ENCODE measurements at places on chromosomes 1 and 21. TPM values are rescaled to one million over a fixed set of nuclear protein-coding genes. Genes with fewer than 3 reads are reported as not detected.

GRCh38 chr1:39220891-39221870 lies 16.7 kb downstream of the MACF1 start:
- DNase-seq, result no peak

DNA sequence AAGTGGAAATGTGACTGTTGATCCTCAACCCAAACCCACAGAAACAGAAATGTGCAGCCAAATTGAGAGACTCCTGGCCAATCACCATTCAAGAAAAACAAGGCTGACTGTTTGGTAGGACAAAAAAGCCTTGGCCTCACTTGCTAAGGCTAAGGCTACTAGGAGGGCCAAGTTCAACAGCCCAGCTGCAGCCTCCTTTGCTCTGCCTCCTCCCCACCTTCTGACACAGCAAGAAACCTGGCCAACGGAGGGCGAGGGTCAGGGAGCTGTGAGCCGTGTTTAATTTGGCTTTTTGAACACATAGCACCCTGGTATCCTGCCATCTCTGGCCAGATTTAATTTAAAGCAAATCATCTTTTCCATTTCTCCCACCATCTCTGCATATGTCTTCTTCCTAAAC lies 165.8 kb upstream of the RAB4A start:
- DNase-seq, result no peak

- DNase-seq, result no peak
Measured at GRCh38 chr1:21514245-21514644, 5.0 kb downstream of the ALPL start.

KRTAP6-3 gene
- not detected for polyA plus RNA-seq

VHLL gene
- polyA plus RNA-seq, result not detected

DNA sequence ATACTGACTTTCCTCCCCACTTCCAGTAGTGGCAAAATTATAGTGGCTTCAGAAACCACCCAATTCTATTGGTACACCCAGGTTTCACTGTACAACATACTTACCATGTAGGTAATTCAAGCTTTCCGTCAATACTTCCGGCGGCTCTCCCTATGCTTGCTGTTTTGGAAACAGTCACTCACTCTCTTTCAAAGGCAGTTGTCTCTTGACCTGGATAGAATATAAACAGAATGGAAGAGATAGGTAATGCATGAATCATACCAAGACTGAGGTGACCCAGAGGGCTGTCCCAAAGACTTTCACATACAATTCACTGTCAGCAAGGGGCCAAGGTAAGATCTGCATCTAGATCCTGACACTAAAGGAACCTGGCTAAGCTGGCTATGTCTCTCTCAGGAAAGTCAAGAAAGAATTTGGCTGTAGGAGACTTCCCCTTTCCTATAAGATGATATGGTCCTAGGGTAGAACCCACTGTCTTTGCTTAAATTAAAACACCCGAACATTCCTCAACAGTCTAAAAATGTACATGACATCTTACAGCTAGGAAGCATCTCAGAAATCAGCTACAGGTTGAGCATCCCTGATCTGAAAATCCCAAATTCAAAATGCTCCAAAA lies 59.6 kb downstream of the LUZP1 start:
- DNase-seq, result no peak

SLC25A34 gene
- 6.9 TPM for polyA plus RNA-seq

GRCh38 chr1:51567653-51568052 lies 48.6 kb upstream of the EPS15 start:
- no peak for DNase-seq

DNA sequence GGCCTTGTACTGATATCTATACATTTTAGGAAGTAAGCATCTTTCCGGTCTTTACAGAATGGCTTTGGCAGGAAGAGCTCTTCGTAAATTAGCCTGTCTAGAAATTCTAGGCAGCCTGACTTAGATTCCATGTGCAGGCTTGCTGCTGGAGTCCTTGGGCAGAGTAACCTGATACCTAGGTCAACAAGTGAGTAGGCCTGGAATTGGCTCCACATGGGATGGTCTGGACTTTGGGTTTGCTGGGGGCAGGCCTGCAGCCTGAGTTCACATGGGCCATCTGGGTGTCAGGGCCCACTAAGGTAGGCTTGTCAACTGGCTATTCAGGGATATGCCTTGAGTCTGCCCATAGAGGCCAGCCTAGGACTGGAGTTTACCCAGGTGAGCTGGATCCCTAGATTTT lies 59.6 kb upstream of the CYYR1 start:
- no peak for DNase-seq

- no peak for DNase-seq
Measured at GRCh38 chr1:220339581-220339980, 67.3 kb upstream of the RAB3GAP2 start.

GRCh38 chr1:205266611-205267305 lies 39.0 kb downstream of the TMCC2 start:
- no peak for DNase-seq

DNA sequence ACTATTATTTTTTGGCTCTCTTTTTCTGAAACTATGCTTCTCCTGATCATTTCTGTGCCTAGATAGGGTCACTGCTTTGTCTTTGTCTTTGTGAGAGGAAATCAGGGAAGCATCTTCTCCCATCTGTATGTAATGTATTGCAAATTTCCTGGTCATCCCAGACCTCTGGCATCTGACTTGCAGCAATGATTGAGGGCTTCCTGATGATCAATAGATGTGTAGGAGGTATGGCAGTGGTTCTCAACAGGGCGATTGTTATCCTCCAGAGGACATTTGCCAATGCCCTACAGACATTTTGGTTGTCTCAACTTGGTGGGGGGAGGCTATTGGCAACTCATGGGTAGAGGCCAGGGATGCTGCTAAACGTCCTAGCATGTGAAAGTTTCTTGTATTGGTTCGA lies 64.7 kb downstream of the RGL1 start:
- DNase-seq, result no peak

KLF17 gene
- polyA plus RNA-seq, result 0.13 TPM

DNA sequence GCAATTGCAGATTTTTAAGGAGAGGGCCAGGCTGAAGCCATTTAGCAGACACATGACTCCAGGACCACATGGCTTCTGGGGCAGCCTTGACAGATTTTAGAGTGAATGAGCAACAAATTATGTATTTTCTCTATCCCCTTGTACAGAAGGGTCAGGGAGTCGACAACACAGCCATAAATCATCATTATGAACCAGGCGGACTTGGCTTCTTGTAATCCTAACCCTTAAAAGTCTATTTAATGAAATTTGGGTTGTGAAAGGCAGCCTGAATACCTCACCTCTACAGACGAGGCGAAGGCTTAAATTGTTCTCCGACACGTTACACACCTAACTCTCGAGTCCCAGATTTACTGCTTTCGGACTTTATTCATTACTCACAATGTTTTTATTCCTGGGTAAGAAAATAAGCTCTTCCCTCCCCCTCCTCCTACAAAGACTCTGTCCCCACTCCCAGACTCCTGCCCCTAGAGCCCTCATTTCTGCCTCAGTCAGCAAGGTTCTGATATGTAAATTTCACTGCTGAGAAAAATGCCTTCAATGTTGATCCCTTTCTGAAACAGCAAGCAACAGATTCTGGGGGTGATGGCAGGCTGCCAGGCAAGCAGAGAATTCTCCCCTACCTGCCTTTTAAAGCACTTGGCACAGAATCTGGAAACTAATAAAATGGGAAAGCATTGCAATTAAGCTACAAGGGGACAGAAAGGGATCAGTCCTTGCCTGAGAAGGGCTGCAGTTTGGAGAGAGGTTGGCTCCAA lies 51.6 kb downstream of the PLPP3 start:
- DNase-seq, result no peak

DNA sequence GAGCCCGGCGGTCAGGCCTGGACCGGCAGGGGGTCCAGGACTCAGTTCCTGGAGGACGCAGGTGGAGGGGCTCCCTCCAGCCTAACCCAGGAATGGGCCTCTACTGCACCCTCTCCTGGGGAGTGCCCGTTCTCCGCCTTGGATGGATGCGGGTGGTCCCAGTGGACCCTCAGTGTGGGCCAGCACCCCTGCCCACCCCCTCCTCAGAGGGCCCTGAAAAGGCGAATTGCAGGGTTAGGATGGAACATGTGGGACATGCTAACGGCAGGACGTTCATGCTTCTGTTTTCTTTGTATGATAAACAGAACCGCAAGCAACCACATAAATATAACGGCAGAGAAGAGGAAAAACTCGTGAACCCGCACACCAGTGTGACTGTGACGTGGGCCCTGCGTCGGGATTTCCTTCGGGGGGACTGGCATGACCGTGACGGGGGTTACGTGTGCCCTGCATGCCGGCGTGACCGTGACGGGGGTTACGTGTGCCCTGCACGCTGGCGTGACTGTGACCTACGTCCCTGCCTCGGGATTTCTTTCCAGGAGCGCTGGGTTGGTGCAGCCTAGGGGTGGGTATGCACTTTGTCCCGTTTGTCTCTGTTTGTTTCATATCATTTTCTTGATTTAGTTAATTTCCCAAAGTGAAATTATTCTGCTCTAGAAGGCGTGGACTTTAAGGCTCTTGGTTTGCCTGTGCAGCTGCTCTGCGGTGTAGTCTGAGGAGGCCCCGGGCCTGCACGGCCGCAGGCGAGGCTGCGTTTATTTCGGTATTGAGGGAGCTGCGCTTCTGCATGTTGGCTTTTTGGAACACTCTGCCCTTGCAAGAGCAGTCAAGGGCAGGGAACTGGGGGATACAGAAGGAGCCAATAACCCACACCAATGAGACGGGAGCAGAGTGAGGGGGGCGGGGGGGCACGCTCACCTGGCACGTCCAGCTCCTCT lies 3.1 kb downstream of the FTCD start:
- DNase-seq, result no peak

LCE2C gene
- not detected for polyA plus RNA-seq

- DNase-seq, result no peak
Measured at GRCh38 chr1:109369167-109369746, 28.5 kb downstream of the SORT1 start.

GRCh38 chr1:58670181-58670580 lies 29.7 kb downstream of the MYSM1 start:
- DNase-seq, result no peak

- no peak for DNase-seq
Measured at GRCh38 chr1:198199105-198199504, 42.3 kb downstream of the NEK7 start.

DNA sequence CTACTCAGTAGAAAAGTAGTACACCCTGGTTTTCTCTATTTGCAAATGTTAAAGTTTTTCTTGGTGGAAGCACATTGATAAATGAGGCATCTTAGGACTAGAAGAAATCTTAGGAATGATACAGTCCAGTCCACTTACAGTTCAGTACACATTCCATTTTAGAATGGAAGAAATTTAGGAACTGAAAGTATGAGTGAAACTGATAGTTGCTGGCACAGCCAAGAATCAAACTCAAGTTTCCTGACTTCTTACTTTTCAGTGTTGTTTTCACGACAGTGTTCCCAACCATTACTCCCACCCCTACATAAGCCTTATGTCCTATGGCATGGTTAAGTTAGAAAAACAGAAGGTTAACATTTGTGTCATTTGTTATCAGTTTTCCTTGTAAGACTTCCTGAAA lies 258.5 kb downstream of the BACH1 start:
- no peak for DNase-seq

DNA sequence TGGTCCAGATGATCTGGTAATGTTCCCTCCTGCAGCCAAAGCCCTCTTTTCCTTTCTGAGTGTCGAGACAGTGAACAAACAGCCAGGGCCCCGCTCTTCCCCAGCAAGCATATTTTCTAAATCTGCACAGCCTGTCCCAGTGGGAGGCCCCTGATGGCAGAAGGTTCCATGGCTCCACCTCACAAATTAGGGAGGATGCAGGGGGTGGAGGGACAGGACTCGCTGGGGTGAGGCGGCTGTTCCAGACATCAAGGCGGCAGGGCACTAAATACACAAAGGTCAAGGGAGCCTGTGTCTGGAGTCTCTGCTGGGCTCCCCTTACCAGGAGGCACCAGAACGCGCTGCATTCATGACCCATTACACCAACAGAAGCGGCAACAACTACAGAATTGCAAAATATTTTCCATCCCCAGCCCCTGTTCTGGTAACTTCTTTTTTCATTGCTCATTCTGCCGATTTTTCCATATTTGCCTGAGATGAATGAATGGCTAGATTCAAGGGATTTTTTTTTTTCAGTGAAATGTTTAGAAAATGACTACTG lies 27.0 kb upstream of the PRELP start:
- DNase-seq, result no peak

DNA sequence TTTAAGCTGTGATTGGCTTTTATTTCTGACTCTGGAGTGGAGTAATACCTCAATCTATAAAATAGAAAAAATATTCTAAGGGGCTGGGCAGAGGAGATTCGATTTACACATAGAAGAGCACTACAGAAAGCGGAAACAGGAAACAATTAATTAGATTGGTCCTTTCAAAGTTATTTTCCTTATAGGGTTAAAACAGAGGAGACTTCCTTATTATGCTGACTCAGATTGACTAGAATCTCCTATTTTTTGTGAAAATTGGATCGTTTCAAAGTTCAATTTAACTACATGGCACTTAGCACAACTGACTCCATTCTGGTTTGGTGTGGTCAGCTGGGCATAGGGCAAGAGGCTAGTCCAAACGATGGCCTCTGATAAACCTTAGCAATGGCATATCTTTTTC lies 48.3 kb upstream of the NCAM2 start:
- DNase-seq, result no peak

- no peak for DNase-seq
Measured at GRCh38 chr1:152251391-152251790, 27.4 kb upstream of the HRNR start.

FMO1 gene
- 3.8 TPM for polyA plus RNA-seq

DNA sequence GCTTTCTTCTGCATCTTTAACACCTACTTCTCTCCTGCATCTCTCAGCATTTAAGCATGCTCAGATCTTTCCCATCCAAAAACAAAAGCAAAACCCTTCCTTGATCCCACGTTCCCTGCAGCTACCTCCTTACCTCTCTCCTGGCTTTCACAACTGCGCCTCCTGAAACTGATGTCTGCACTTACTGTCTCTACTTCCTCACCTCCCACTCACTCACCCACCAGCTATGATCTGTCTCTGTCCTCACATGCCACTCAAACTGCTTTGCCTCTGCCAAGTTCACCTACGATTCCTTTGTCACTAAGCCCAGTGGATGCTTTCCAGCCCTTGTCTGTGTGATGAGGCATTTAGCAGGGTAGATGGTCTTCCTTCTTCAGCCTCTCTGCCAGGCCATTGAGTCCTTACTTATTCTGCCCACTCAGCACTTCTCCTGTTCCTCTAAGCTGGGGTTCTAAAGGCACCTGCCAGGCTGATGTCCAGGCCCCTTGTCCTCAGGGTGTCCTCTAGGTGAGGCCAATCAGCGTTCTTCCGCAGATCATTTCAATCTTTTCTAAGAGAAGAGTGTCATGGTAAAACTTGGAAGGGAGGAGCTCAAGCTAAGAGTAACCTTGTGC lies 10.0 kb upstream of the GJB3 start:
- no peak for DNase-seq

- no peak for DNase-seq
Measured at GRCh38 chr1:63795455-63795854, 21.6 kb downstream of the ROR1 start.

DNA sequence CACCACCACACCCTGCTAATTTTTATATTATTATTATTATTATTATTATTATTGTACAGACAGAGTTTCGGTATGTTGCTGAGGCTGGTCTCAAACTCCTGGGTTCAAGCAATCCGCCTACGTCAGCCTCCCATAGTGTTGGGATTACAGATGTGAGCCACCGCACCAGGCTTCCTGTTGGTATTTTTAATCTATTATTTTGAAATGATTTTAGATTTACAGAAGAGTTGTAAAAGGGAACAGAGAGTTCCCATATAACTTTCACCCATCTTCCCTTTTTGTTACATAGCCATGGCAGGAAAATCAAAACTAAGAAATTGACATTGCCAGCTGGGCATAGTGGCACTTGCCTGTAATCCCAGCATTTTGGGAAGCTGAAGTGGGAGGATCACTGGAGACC lies 42.9 kb upstream of the CITED4 start:
- DNase-seq, result no peak

Measured in forelimb muscle (tissue), 1 donor.